Kidney glomerular epithelial cell (primary cell): ENCODE measurements at places on chromosomes 5 and 9.
A peak's percentile ranks its signal among the peaks of the same experiment; 100 is the strongest.

- DNase-seq = no peak
Observed at GRCh38 chr5:93805616-93806379, 64.4 kb upstream of the POU5F2 start.

- DNase-seq = no peak
Observed at GRCh38 chr5:115936031-115936430, 26.2 kb upstream of the LVRN start.

- no peak for DNase-seq
Observed at GRCh38 chr5:78339617-78340436, 20.6 kb upstream of the SCAMP1 start.

GRCh38 chr5:56340196-56340980 lies 107.3 kb upstream of the ANKRD55 start:
- DNase-seq = no peak

DNA sequence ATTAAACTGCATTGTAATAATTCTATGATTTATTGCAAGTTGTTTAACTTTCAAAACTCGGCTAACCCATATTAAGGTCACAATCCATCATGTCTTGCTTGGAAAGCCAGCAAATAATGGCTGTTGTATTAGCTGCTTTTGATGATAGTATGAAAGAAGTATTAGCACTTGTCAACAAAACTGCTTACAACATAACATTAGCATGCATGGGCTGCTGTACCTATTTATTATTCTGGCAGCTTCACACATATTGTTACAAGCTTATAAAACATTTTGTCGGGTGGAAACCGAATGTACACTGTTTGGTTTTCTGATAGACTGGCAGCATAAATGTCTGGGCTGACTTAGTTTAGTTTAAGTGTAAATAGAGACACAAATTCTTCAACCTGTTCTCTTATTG lies 378.3 kb downstream of the KIAA0825 start:
- no peak for DNase-seq

- DNase-seq = peak; percentile 58
Observed at GRCh38 chr9:122126331-122127261, 33.0 kb downstream of the NDUFA8 start.

GRCh38 chr5:78419396-78419795 lies 59.0 kb downstream of the SCAMP1 start:
- no peak for DNase-seq

DNA sequence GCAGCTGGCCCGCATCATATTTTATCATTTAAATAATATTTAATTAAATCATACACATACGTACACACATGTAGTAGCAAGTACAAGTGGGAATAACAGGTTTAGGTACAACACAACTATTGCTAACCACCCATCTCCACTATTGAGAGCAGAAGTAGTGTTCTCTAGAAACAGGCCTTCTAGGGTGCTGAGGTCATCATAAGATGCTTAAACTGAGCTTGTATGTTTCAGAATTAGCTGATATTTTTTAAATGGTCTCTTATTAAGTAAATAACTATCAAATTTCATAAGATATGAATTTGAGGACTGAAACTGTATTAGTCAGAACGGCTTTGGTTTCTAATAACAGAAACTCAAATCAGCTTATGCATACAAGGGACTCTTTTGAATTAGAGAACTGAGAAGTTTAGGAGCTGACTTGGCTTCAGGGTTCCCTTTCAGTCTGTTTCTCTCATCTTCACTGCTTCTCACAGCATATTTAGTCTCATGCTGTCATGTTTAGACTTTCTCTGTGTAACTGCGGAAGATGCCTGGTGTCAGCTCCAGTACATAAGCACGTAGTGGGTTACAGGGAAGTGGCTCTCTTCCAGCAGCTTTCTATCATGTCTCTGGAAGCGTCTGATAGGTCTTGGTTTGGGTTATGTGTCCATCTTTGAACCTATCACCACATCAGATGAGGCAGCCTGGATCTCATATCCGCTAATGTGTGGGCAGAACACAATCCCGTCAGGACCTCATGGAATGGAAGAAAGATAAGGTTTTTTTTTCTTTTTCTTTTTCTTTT lies 25.0 kb upstream of the OCLN start:
- no peak for DNase-seq

- no peak for DNase-seq
Observed at GRCh38 chr5:3993856-3994473, 398.3 kb downstream of the IRX1 start.

DNA sequence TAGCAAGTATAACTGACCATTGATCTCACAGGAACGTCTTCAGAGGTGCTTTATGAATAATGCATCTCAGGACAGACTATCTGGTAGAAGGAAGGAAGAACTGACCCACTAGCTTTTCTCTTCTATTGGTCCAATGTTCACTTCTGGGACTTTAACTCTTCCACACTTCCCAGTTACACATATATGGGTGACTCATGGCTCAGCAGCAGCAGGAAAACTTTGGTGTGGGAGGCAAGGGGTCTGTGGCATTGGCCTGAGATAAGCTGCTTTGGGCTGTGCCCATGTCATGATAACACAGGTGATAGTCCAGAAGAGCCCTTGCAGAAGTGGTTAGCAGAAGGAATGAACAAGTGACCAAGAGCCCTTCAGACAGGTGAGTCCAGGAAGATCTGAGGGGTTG lies 148.8 kb downstream of the RAB3C start:
- DNase-seq = no peak

- peak; percentile 29 for DNase-seq
Observed at GRCh38 chr9:114098021-114098935, 814 bp downstream of the KIF12 start.

DNA sequence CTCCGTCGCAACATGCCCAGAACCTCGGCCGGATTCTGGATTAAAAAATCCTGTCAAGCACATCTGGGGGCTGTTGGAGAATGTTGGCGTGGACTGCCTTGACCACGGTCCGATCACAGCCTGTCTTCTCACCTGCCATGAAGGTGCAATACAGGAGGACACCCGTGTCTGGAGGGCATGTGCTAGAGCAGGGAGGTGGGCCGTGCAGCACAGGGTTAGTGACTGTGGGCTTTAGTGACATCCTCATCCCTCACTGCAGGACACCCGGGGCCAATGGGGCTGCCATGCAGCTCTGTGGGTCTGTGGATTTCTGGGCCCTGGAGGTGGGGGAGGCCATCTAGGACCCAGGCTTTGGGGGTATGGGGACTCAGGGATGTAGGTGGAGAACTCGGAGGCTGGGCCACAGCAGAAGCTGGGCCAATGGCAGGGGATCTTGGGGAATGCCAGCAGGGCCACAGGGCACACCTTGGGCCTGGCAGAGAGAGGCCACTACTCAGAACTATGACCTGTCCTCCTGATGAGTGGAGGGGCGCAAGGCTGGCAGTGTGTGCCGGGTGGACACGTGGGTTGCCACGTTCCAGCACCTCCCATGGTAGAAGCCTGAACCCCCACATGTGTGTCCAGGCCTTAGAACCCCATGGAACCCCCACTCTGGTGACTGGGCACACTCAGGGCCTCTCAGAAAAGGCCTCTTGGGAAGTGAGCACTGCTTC lies 23.3 kb downstream of the ZDHHC11B start:
- no peak for DNase-seq

DNA sequence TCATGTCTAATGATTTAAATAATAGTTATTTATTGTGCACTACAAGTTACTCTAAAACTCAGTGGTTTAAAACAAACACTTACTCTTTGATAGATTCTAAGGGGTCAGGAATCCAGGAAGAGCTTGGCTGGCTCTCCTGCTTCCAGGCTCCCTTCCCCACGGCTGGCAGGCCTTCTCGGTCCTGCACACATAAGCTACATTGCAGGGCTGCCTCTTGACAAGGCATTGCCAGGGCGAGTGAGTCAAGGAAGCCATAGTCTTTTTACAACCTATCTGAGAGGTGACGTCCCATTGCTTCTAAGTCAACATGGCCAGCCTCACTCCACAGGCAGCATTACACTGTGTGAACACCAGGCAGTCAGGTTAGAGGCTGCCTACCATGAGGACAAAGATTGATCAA lies 119.8 kb downstream of the AUH start:
- peak; percentile 18 for DNase-seq

GRCh38 chr9:35075358-35075757 lies 2.9 kb upstream of the VCP start:
- no peak for DNase-seq

DNA sequence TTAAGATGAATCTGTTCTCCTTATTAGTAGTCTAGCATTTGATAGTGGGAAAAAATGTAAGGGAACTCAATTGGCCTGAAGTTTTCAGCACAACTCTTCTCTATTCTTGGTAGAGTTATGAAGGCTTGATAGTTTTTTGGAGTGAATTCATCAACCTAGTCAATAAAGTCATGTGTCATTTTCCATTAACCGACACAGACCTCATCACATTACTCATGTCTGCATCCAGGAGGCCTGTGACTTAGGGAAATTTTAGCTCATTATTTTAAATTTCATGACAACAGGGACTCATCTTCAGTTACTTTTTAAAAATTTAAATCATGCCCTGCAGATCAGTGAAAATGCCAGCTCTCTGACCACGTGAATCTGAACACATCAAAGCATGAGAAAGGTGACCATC lies 63.3 kb downstream of the ADAMTS16 start:
- no peak for DNase-seq

DNA sequence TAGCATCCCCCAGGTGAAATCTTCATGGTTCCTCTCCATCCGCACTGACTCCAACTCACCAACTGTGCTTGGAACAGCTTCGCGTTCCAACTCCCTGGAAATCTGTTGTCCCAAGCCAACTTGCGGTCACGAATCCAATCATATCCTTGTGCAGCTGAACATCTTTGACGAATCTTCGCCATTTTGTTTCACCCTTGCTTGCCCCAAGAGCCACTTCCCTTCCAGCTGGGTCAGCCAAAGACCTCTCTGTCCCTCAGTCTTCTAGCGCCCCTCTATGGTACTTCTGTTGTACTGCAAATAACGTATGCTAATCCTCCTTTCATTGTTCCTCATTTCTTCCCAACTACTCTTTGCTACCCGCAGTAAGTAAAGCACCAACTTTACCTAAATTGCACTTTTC lies 61.0 kb upstream of the TARS1 start:
- no peak for DNase-seq

DNA sequence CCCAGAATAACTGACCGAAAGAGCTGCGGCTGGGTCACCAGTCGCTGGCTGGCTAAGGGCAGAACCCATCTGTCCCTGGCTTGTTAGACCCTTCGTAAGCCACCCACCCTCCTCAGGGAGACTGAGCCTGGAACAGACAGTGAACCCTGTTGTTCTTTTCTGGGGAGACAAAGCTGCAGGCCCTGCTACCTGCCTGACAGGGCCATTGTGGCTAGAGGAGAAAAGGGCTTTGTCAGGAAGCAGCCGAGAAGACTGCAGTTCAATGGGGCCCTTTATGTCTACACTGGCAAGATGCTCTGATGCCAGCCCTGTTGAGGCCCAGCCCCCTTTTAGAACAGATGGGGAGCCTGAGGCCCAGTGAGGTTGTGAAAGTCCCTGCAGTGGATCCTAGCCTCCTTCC lies 3.7 kb upstream of the NIPAL4 start:
- DNase-seq = no peak

DNA sequence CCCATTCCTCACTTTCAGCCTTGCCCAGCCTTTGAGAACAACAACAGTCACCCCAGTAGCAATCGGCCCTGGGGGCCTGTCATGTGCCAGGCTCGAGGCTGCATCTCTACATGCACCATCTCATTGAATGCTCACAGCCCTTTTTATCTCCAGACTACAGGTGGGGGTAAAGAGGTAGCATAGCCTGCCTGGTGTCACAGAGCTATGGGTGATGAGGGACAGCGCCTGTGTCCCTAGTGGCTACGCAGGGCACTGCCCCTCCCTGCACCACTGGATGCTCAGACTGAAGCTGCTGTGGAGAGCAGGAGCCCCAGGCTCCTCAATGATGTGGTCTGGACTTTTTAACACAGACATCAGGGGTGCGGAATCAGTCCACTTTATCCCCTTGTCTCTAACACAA lies 2.8 kb downstream of the CAMK2A start:
- no peak for DNase-seq

DNA sequence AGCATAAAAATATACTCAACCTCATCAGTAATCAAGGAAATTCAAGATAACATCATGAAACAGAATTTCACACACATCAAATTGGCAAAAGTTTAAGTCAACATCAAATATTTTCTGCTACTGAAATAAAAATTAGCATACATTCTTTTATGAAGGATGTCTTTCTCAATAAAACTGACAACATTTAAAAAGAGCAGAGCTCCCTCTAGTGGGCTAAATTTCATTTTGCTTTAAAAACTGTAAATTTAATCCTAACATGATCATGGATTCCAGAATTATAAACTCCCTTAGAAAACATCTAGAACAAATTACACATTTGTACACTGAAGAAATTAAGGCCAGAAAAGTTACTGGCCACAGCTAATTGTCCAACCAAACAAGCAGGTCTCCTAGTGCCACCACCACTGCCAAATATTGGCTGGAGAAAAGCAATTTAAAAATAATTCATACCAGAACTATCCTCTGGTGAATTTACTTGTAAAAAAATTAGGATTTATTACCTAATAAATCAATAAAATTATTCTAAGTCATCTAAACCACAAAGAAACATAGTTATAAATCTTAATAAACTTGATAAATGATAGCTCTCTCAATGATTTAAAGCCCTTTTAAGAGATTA lies 31.2 kb downstream of the DEPDC1B start:
- peak; percentile 35 for DNase-seq

- no peak for DNase-seq
Observed at GRCh38 chr9:109916316-109916715, 136.3 kb downstream of the PALM2AKAP2 start.

GRCh38 chr9:28648723-28649122 lies 1075.4 kb upstream of the C9orf72 start:
- DNase-seq = no peak

GRCh38 chr9:114539701-114540380 lies 34.6 kb upstream of the WHRN start:
- no peak for DNase-seq

GRCh38 chr5:111227226-111227782 lies 3.1 kb downstream of the CAMK4 start:
- no peak for DNase-seq

GRCh38 chr9:134686896-134687295 lies 45.3 kb downstream of the COL5A1 start:
- no peak for DNase-seq

DNA sequence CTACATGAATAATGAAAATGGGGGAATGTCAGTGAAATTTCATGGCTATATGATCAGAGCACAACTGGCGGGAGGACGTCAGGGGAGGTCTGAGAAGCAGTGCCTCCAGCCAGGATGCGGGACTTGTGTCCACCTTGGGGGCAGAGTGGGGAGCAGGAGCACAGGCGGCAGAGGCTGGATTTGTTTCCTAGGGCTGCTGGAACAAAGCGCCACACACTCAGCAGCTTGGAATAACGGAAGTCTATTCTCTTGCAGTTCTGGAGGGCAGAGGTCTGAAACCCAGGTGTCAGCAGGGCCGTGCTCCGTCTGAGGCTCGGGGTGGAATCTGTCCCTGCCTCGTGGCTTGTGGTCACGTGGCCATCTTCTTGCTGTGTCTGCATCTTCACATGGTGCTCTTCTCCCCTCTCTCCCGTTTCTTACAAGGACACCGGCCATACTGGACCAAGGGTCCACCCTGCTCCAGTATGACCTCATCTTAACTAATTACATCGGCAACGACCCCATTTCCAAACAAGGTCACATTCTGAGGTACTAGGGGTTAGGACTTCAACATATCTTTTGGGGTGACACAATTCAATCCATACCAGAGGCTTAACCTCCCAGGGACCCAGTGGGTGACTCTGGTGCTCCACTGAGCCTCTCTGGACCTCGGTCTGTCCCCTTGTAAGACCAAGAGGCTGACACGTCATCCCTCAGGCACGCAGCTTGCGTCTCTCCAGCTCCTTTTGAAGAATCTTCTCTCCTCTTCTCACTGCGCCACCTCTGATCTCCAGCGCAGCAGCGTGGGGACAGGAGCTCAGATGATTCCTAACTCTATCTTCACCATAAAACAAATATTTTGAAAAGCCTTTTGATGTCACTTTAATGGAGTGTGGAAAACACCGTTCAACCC lies 202.5 kb downstream of the CDK5RAP2 start:
- DNase-seq = no peak

GRCh38 chr9:123568691-123569688 lies 213.0 kb downstream of the CRB2 start:
- DNase-seq = no peak
